ENCODE measurements at places on chromosomes 1 and 21. TPM values are rescaled to one million over a fixed set of nuclear protein-coding genes. Genes with fewer than 3 reads are reported as not detected.

AKT3 gene
- 64.6 TPM for total RNA-seq

FBXO44 gene
- 19.8 TPM for total RNA-seq

RNF186 gene
- total RNA-seq, result not detected

BATF3 gene
- total RNA-seq, result 10.0 TPM

A3GALT2 gene
- total RNA-seq, result not detected

FAM72C gene
- total RNA-seq, result not detected

DNA sequence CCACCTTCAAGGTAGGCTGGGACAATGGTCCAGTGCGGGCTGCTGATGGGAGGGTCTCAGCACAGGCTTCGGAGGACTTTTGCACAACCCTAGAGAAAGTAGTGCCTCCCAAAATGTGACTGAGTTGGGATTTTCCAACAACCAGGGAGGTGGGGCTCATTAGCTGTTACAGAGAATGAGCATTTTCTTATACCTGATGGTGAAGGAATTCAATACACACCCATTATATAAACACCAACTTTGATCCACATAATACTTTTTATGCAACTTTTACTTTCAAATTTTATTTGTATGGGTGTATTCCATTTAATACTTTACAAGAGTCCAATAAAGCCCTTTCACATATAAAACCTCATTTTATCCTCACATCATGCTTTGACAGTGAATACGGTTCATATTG lies 31.3 kb upstream of the RNF186 start:
- no peak for DNase-seq

GRCh38 chr1:43121256-43121900 lies 50.7 kb downstream of the EBNA1BP2 start:
- no peak for DNase-seq

GRCh38 chr1:2989976-2990375 lies 31.3 kb upstream of the ACTRT2 start:
- peak; percentile 41 for DNase-seq

DNA sequence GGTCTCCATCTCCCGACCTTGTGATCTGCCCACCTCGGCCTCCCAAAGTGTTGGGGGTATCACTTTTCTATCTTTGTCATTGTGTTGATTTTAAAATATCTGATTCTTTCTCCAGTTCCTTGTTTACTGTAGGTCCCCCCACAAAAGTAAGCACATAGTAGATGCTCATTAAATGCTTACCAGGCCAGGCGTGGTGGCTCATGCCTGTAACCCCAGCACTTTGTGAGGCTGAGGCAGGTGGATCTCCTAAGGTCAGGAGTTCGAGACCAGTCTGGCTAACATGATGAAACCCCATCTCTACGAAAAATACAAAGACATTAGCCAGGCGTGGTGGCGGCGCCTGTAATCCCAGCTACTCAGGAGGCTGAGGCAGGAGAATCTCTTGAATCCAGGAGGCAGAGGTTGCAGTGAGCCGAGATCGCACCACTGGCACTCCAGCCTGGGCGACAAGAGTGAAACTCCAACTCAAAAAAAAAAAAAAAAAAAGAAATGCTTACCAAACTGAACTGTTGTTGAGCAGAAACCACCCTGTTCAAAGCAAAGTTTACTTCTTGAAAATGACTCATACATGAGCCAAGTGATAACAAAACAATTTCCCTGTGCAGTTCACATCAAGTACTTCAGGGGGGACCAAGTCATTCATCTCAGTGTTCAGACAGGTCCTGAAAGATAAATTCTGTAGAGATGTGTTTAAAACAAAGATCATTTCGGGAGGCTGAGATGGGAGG lies 24.3 kb upstream of the NID1 start:
- no peak for DNase-seq

DNA sequence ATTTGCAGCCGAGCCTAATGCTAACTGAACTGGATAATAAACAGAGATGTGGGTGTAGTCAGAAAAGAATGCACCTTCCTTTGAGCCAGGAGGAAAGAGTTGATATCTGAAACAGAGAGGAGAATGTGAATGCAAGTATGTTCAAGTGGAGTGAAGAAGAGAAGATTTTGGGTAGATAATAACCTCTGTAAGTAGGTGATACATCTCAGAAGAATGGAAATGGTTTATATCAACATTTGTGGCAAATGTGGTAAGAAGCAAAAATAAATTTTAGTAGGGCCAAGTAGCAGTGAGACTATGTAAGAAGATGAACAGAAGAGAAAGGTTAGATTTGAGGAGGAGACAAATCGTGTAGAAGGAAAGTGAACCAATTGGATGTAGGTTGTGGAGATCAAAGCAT lies 1.7 kb upstream of the DNTTIP2 start:
- no peak for DNase-seq

- no peak for DNase-seq
Observed at GRCh38 chr1:7145947-7146346, 360.7 kb downstream of the CAMTA1 start.

DNA sequence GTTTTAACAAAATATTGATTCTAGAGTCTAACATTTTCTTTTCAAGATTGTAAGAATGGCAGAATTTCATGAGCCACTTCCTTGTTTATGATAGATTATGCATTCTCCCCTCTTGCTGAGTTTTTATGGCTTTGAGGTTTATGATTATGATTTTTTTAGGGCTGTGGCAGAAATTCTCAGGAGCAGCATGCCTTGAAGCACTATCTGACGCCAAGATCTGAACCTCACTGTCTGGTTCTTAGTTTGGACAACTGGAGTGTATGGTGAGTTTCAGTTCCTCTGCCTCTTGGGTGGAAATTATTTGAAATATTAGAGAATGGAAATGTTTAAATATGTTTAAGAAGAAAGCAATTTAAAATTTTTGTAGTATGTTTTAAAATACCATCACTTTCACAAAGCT lies 10.2 kb downstream of the USP16 start:
- DNase-seq, result no peak

GRCh38 chr1:178060789-178061556 lies 32.9 kb upstream of the RASAL2 start:
- no peak for DNase-seq

DNA sequence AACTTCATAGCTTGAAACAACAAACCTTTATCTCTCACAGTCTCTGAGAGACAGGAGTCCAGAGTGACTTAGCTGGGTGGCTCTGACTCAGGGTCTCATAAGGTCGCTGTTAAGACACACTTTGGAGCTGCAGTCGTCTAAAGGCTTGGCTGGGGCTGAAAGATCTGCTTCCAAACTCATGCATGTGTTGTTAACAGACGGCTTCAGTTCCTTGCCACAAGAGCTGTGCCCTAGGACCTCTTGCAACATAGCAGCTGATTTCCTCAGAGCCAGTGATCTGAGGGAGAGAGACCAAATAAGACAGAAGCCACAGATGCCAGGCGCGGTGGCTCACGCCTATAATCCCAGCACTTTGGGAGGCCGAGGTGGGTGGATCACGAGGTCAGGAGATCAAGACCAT lies 176.8 kb downstream of the DISC1 start:
- DNase-seq, result no peak

GRCh38 chr1:175191659-175192058 lies 917 bp downstream of the KIAA0040 start:
- no peak for DNase-seq

DNA sequence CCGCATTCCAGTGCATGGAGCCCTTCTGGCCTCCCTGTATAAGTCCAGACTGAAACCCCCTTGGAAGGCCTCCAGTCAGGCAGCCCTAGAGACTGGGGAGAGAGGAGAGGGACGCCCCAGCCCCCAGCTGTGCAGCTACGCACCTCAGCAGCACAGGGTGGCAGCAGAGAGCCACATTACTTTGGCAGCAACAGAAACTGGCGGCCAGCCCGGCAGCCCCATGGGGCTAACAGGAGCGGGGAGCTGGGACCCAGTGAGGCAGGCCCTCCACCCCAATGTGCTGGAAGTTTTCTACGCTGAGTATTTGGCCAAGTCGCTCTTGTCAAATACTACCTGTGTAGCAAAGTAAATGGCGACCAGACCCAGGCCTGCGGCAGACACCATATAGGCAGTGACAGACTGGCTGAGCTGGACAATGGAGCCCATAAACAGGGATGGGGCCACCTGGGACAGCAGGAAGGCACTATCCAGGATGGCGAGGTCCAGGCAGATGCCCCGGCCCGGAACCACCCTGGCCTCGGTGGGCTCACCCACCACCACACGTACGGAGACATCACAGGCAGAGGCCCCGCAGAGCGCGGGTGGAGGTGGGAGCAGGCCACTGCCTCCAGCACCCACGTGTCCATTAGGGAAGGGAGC lies 21.2 kb downstream of the SLC45A3 start:
- DNase-seq, result peak; percentile 89

DNA sequence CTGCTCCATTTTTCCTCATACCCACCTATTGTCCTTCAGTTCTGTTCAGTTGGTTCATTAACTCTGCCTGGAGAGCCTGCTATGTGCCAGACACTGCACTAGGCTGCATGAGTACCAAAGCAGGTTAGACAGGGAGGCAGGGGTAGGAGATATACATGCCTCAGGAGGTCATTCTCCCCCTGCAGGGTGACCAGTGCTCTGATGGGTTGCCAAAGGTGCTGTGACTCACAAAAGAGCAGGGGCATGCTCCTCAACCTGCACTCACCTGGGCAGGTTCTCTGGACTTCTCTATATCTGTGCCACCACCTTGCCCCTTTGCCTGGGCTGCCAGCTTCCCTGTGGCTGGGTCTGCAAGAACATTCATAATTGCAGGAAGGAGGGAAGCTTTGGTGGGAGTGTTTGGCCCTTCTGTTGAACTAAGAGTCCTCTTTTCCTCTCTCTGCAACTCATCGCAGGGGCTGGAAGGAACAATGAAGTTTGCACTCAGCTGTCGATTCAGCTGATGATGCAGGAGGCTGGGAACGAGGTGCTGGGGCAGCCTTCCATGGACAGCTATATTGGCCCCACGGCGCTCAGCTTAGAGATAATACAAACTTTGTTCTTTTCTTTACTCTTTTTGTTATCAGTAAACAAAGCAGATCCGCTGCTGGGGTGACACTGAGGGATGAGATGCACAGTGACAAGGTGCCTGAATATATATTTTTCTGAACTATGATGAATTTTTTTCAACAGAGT lies 356.4 kb upstream of the PLXNA2 start:
- no peak for DNase-seq

- DNase-seq, result peak; percentile 82
Observed at GRCh38 chr1:25743164-25744139, 56.5 kb upstream of the SELENON start.

DNA sequence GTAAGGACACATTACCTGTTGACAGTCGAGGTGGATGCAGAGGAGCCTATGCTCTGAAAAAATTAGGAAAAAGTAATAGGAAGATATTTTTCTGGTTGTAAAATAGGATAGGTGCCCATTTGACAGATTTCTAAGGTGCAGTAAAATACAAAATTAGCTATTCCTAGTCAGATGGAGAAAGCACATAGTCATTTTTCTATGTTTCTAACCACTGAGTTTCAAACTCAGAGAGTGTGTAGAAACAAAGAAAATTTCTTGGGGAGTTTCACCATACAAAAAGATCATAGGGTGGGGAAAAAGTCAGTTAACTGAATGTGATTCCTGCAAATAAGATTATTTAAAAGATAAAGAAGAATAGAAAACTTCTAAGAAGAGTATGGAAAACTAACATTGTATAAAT lies 666.9 kb downstream of the KCNT2 start:
- DNase-seq, result no peak

DNA sequence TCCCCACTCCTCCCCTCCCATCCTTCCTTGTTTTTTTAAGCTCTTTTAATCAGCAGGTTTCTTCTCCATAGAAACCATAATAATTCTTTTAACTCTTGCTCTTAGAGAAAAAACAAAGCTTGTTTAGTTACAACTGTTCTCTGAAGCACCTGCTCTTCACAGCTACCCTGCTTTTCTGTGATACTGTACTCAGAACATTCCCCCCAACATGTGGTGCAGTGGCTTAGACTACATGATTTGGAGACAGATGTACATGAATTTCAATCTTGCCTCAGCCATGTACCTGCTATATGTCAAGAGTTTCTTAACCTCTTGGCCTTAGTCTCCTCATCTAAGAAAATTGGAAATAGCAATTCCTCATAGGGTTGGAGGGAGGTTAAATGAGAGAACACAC lies 33.5 kb downstream of the LAMC2 start:
- DNase-seq, result no peak

- peak; percentile 60 for DNase-seq
Observed at GRCh38 chr1:8170059-8170835, 144.1 kb upstream of the ERRFI1 start.

DNA sequence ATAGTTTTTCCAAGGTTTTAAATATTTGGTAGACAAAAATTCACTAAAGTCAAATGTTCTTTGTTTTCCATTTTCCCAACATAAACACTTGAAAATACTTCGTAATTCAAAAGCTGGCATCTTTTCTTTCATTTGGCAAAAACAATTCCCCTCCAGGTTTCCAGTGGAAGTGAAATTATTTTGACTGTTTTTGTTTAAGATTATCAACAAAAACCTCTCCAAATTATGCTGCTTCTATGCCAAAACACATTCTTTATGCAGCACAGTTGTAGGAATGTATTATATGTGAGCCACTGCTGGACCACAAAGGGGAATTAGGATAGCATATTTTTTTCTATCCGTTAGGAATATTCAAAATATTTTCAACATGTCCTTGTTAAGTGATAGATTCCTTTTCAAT lies 44.1 kb downstream of the SLC5A9 start:
- DNase-seq, result no peak

GRCh38 chr1:203113308-203113707 lies 14.2 kb upstream of the ADORA1 start:
- DNase-seq, result no peak

DNA sequence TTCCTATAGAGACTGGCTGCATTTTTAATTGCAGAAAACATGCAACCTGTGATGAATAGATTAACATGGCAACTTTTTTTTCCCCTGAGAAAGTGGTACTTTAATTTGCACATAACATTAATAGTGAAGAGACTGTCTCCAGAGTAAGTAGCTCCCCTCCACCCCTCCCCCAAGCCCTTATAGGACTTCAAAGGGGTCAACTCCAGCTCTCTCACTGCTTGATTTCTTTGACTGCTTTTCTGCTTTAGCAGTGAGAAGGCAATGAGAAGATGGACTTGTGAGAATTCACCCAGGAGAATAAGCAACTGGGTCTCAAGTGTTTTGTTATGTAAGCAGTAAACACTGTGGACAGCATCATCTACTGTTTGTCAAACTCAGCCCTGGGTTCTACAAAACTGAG lies 355.0 kb downstream of the CAMTA1 start:
- no peak for DNase-seq

GRCh38 chr21:44261675-44262295 lies at the start of gene DNMT3L:
DNMT3L (minus strand) TSS chr21:44261897; CDS start chr21:44261259, 638 bp downstream.
- DNase-seq, result no peak

- DNase-seq, result no peak
Observed at GRCh38 chr1:181812208-181812607, 249.3 kb downstream of the ZNF648 start.

GRCh38 chr1:235133086-235133485 lies 4.4 kb upstream of the TOMM20 start:
- DNase-seq, result no peak

- DNase-seq, result no peak
Observed at GRCh38 chr1:196651637-196652215, at the start of gene CFH. CFH (plus strand) TSS chr1:196652043; CDS start chr1:196652118, 75 bp downstream.

- DNase-seq, result no peak
Observed at GRCh38 chr1:117871013-117871412, 58.4 kb downstream of the GDAP2 start.

DNA sequence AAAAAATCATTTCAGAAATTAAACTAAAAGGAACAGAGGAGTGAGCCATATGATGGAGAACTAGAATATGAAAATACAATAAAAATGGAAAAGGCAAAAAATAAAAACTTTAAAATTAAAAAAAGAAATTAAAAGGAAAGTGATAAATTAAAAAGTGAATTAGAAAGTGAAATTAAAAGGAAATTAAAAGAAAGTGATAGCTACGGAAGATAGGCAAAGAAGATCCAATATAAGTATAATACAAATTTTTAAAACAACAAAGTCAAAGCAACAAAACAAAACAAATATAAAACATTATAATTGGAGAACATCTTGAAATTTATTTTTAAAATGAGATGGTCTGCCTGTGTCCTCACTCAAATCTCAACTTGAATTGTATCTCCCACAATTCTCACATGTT lies 165.8 kb downstream of the GPATCH2 start:
- no peak for DNase-seq

Measured in upper lobe of right lung (tissue), 1 donor.